CD4-positive, alpha-beta T cell (primary cell): ENCODE measurements at places on chromosomes 5 and 9.

DNA sequence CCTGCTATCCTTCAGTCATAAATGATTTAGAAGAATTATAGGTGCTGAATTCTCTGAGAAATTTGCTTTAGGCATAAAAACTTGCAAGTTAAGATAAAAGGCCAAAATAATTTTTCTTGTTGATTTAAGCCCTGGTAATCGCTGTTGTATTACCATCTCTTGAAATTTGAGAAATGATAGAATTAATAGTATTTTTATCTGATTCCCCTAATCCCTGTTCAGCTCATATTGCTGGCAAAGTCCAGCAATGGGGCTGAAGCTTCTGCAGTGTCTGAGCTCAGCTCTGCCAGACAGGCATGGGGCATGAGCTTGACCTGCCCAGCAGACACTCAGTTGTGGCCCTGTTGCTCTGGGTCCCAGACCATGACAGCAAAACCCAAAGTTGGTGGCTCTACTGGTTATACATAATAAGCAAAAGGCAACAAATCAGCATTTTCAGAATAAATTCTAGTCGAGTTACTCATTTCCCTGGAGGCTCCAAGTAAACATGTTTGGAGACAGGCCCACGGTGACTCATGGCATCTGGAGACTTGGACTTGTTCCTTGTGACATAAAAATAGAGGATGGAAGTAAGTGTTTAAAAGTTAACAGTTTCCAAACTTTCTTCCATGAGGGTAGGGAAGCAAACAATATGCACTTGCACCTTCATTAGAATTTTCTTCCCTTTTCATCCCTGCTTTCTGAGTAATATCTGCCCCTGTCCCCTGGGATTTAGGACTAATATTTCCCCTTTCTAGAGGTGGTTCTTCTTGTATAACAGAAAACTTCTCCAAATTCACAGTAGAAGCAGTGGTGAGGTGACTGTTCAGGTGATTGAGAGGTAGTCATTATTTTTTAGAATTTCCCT, 60.2 kb upstream of the SLC2A8 start:
- DNase-seq: no peak

DNA sequence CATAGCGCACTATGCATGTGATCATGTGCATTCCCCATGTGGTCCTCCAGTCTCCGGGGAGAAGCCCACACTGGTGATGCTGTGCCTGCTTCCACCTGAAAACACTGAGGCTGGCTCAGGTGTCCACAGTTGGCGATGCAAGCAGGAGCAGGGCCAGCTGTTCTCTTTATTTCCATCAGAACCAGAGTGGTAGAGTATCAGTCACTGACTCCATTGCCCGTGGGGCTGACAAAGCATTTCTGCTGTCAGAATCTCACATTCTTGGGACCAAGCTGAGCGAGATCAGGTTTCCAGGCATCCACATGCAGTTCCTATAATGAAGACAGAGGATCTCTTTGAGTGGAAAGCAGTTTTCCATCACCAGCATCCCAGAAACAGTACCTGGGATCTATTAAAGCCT, 52.5 kb downstream of the GADD45G start:
- DNase-seq: no peak

DNA sequence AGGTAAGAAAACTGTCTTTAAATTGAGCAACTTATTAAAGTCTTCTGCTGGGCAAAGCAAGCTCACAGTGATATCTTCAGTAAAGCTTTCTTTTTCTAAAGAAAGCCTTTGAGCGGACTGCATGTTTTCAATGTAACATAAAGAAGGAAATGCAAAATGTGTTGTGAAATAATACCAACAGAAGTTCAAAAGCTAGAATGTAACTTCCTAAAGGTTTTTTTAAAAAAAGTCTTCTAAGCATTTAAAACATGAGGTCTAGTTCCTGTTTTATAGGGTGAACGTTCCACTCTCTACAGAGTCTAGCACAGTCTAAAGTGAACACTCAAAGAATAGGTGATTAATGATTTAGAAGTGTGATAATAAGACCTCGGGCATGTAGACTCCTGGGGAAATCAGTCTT, 62.9 kb downstream of the DENND1A start:
- no peak for DNase-seq

- DNase-seq: no peak
Observed at GRCh38 chr5:155711882-155712281, 615.1 kb upstream of the SGCD start.

DNA sequence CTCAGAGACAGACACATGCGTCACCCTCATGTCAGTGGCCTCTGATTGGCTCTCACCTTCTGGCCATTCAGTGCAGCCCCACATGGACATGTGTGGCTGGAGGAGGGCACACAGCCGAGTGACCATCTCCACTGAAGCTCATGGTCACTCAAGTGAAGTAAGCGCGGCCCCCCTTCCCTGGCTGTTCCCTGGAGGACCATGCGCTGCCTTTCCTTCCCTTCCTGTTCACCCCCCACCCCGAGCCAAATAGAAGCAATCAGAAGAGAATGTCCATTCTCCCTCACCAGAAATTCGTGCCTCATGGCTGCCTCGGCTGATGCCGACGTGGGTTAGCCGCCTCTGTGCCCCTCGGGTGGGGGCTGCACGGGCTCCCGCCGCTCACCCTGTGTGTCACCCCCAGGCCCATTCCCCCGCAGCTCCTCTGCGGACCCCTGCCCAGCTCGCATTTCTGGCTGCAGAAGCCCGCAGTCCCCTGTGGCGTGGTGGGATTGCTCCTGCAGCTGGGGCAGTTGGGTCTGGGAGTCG, 12.5 kb upstream of the COL5A1 start:
- no peak for DNase-seq

DNA sequence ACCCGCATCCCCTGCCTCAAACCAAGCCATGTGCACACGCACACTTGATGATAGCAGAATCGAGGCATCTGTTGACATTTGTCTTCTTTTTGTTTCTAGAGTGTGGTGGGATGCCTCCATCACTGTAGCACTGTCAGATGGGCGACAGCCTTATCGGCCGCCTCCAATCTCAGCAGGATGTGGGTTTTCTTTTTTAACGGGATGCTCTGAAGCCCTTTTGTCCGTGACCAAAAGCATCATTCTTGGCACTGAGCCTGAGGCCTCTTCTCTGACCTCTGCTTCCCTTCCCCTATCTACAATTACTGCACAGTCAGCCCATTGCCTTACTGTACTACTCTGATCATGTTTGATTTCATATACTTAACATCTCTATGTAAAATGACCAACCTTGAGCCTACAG, 78.3 kb downstream of the LMNB1 start:
- no peak for DNase-seq

GRCh38 chr5:66560371-66560770, 35.8 kb upstream of the MAST4 start:
- no peak for DNase-seq

GRCh38 chr5:76271836-76272235, 131.2 kb upstream of the IQGAP2 start:
- DNase-seq: no peak
